ENCODE measurements at places on chromosomes 7 and 10.

DNA sequence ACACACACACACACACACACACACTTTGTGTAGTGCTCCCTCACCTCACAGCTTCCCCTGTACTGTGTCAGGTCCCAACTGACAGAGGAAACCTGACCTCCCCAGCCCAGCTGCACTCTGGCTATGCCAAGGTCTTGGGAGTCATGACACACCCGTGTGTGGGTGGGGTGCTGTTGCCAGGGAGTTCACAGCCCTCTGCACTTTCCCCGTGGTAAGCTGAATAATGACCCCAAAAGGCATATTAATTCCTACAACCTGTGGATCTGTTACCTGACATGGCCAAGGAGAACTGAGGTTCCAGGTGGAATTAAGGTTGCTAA is 8.9 kb upstream of the NANOS1 start:
- DNase-seq: no peak

GRCh38 chr7:101936611-101937231 is 119.3 kb downstream of the CUX1 start:
- no peak for DNase-seq

DNA sequence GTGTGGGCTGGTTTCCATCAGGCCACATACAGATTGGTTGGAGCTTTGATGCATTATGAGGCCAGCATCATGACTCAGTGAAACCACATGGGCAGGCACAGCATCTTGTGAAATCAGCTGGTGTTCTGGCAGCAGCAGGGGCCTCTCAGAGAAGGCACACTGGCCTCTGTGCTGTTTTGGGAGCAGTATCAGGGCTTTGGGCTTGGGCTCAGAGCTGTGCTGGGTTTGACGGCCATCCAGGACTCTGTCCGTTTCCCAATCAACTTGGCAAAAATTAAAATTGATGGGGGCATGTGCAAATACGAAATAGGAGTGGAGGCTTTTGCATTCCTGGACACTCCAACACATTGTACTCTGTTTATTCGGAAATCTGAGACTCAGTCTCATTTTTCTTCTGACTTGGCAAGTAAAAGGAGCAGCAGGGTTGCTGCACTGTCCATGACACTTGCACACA is 190.9 kb downstream of the BMPER start:
- DNase-seq: no peak

DNA sequence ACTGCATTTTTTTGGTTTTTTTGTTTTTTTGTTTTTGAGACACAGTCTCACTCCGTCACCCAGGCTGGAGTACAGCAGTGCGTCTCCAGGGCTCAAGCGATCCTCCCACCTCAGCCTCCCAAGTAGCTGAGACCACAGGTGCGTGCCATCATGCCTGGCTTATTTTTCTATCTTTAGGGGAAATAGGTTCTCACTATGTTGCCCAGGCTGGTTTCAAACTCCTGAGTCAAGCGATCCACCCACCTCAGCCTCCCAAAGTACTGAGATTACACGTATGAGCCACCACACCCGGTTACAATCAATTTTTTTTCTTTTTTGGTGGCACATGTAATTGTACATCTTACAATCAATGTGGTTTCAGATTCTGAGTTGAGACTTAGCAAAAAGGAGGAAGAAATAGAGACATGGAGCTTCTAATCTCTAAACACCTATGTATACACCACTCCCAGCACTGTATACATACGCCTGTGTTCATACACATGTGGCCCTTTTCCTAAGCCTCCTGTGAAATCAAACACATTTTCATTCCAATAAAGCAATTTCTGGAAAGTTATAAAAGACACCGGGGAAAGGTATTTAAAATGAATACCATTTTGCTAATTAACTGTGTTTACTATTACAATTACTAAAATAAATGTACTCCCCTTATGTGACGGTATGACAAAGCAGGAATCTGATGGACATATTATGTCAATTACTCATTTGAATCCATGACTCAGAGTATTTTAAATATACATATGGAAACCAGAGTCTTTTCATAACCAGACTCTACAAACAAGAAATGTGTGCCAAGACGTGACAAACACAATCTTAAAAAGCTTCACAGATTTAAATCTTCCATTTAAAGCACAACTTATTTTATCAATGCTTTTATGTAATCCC is 40.9 kb downstream of the SMURF1 start:
- DNase-seq: no peak

- no peak for DNase-seq
Observed at GRCh38 chr7:24069751-24070150, 214.2 kb upstream of the NPY start.

DNA sequence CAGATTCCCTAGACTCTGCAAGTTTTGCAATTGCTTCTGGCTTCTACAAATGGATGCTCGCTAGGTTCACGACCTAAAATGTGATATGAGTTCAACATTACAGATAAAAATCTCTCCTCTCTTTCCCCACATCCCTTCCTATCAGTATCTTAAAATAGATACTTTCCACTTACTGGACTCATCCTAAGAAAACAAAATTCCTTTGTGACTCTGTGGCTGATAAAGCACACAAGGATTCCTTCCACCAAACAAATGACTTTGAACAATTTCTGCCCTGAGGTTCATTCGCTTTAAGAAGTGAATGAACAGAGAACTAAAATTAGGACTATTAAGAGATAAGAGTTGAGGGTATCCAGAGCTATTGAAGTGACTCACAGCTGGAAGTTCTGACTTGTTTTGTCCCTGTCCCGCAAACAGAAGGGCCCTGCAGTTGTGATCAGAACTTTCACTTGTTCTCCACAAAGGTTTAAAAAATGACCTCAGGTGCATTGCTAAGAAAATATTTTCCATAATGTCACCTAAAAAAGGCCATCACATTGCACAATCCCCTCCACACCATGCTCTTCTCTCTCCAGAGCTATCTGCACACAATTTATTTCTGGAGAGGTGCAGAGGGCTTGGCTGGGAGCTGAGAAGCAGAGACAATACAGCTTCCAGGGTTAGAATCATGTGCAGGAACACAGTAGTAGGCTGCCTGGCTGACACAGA is 96.1 kb downstream of the PIP4K2A start:
- DNase-seq: no peak

DNA sequence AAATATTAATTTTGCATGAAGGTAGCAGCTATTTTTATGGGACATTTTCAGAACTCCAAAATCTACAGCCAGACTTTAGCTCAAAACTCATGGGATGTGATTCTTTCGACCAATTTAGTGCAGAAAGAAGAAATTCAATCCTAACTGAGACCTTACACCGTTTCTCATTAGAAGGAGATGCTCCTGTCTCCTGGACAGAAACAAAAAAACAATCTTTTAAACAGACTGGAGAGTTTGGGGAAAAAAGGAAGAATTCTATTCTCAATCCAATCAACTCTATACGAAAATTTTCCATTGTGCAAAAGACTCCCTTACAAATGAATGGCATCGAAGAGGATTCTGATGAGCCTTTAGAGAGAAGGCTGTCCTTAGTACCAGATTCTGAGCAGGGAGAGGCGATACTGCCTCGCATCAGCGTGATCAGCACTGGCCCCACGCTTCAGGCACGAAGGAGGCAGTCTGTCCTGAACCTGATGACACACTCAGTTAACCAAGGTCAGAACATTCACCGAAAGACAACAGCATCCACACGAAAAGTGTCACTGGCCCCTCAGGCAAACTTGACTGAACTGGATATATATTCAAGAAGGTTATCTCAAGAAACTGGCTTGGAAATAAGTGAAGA is 112.3 kb downstream of the CFTR start:
- no peak for DNase-seq

DNA sequence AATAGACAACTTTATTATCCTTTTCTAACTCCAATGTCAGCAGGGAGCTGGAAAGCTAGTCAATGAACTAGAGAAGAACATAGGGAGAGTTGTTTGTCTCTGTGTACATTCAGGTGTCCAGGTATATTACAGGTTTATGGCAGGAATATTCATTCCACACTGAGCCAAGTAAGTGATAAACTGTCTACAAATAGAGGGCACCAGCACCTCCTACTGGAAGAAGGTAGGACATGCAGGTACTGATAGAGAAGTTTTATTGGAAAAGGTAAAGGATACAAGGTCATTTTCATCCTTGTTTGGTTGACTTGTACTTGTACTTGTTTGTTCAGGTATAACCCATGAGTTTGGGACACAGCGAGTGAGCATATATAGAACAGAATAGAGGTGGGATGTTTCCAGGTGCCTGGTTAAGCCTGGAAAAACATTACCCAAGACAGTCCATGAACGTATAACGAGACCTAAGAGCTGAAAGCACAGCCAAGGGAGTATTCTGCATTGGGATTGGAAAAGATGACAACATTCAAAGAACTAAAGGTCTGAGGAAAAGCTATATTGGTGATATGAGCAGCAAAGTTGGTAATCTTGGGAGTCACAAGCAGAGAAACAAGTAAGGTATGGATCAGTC is 61.4 kb upstream of the PPP1R3C start:
- DNase-seq: no peak

GRCh38 chr7:11843113-11843765 is 11.2 kb upstream of the THSD7A start:
- no peak for DNase-seq

DNA sequence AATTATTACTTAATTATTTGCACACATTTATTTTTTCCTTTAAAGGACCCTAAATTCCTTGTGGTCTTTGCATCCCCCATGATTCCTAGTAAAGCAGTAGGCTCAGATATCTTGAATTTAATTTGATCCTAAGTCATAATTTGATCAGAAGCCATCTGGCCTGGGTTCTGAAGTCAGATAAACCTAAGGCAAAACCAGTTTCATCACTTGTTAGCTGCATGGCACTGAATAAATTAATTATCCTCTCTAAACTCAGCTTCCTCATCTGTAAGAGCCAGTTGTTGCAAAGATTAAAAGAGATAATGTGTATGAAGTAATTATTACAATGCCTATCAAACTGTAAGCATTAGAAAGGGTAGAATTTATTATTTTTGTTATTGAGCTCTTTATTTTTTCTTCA is 293.1 kb downstream of the GRM8 start:
- DNase-seq: no peak

DNA sequence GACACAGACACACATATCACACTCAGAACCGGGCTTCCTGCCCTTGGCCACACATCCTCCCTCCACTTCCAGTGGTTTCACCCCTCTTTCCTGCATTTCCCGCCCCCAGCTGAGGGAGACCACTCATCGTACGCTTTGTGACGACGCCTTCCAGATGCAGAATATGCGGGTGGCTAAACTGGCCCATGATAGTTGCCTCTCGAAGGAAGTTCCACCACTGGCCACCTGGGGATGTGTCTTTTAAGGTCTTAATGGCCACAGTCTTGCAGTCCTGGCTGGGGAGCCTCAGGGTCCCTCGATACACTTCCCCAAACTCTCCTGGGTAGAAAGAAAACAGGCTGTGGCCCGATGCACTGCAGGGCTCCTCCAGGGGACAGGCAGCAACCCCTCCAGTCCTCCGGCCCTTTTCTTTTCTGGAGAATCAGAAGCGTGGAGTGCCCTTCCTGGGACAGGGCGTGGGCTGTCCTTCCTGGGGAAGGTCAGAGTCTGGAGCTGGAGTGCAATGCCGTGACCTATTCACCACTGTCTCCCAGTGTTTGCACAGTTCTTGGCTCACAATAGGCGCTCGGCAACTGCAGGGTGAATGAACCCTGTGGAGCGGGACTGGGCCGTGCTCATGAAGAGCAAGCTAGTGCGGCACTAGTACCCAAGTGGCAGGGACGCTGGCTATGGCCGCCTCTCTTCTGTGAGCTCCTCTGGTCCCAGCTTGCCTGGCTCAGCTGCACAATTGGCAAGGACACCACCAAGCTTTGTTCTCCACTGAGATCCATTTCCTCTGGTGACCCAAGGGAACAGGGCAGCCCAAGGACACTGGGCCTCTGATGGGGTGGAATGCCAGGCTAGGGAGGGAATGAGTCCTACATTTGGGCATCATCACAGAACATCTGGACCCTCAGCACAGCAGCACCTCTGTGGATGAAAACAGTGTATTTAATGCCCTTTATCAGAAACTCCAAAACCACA is 13.2 kb downstream of the EPHA1 start:
- DNase-seq: no peak

DNA sequence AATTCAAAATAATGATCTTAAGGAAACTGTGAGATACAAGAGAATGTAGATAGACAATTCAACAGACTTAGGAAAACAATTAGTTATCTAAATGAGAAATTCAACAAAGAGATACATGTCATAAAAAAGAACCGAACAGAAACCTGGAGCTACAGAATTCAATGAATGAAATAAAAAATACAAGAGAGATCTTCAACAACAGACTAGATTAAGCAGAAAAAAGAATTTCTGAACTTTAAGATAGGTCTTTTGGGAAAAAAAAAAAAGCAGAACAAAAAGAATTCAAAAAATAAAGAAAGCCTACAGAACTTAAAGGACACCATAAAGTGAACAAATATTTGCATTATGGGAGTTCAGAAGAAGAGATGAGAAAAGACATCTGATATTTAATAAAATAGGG is 129.1 kb upstream of the FOXK1 start:
- no peak for DNase-seq

DNA sequence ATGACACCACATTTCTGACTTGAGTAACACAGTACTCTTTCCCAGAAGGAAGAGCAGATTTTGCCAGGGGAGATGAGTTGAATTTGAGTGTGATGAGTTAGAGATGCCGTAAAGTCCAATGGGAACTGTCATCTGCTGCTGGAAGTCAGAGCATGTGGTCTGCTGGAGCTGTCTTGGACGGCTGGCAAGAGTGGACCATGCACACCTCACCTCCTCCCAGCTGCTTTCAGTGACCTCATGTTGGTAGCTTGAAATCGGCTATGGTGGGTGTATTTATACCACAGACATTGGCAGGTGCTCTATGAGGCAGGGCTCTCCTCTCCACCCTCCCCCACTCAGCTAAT is 82.3 kb downstream of the COL13A1 start:
- no peak for DNase-seq

GRCh38 chr7:84085998-84086397 is 108.6 kb downstream of the SEMA3A start:
- no peak for DNase-seq

DNA sequence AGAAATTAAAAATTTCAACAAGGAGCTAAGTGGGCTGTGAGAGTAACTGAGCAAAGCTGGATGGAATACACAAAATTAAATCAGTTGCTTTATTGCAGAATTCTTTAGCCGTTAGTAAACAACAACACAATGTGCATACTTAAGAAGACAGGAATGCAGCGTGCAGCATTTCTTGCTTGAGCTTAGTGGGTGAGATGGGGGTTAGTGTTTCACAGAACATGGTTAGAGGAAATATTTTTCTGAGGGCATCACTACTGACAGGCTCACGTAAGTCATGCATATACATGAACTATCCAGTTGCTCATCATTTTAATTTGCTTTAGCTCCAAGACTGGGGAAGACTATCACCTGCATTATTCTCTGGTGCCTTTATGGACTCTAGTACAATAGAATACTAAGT is 80.8 kb downstream of the CD36 start:
- DNase-seq: no peak

GRCh38 chr10:29751240-29751639 is 116.5 kb upstream of the SVIL start:
- DNase-seq: no peak

Data from SIG-M5 (cell line).